Stimulated activated CD4-positive, alpha-beta T cell treated with anti-CD3 and anti-CD28 coated beads, Interleukin-1b, Interleukin-23, amount 100 ng/mL, for 1 hour (primary cell): ENCODE measurements at places on chromosomes 13 and 19.

DNA sequence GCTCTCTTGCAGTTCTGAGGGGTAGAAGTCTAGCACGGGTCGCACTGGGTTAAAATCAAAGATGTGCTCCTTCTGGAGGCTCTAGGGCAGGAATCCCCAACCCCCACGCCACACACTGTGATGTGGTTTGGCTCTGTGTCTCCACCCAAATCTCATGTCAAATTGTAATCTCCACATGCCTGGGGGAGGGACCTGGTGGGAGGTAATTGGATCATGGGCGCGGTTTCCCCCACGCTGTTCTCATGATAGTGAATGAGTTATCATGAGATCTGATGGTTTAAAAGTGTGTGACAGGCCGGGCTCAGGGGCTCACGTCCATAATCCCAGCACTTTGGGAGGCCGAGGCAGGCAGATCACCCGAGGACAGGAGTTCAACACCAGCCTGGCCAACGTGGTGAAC lies 26.6 kb upstream of the CALM3 start:
- peak; percentile 28 for DNase-seq

GRCh38 chr19:10142701-10143375 lies 23.1 kb upstream of the EIF3G start:
- DNase-seq: no peak

- DNase-seq: no peak
Observed at GRCh38 chr19:18967358-18968146, 26.5 kb upstream of the HOMER3 start.

DNA sequence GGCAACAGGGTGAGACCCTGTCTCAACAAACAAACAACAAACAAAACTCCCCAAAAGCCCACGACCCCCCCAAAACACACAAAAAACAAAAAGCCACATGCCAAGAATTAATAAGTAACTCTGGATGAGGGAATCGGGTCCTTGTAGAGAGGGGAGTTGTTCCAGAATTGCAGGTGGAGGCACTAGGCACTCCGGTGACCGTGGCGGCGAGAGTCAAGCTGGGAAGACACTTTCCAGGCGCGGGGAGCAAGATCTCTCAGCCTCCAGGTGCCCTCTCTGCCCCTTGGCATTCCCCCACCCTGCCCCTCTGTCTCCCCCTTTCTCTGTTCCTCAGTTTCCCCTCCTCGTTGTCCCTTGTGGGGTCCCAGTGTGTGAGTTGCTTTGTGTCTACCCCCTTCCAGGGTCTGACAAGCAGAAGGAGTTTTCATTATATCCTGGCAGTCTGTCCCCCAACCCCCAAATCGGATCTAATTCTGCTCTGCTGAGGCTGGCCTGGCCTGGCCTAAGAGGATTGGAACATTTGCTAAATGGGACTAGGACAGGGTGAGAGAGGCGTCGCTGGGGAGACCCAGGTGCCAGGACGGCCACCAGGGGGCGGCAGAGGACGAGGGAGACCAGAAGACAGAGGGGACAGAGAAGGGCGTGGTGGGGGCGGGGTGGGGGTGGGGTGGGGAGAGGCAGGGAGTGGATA lies 8.3 kb upstream of the CRX start:
- peak; percentile 74 for DNase-seq

GRCh38 chr13:76872675-76873074 lies 13.5 kb downstream of the KCTD12 start:
- DNase-seq: no peak

- no peak for DNase-seq
Observed at GRCh38 chr19:15550273-15550672, 41.9 kb downstream of the CYP4F22 start.

- DNase-seq: no peak
Observed at GRCh38 chr19:35549174-35549788, 3.9 kb downstream of the TMEM147 start.

DNA sequence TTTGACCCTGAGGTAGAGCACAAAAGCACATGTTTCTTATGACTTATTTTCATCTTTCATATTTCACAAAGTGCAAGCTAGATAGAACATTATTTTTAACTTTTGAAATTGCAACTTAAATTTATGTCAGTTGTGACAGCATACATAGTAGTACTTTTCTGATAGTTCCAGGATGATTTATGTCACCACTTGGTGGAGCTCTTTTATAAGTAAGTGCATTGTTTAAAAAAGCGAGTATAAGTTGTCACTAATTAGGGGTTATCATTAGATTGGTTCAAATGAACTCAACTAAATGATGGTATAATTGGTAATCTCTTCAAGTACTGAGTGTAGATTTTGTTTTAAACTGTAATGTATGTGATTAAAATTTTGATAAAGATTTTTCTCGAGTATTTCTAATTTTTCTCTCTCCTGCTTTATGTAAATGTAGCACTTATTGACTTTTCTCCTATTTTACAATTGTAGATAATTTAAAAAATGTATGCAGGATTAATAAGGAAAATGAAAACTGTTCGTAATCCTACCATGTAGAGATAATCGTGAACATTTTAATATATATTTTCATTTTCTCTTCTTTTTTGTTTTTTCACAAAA lies 31.1 kb downstream of the RB1 start:
- DNase-seq: no peak

GRCh38 chr13:112347986-112348385 lies 28.2 kb upstream of the SPACA7 start:
- DNase-seq: no peak

- peak; percentile 41 for DNase-seq
Observed at GRCh38 chr19:11422163-11423065, 3.3 kb upstream of the RGL3 start.

- DNase-seq: peak; percentile 55
Observed at GRCh38 chr19:50357178-50358100, 8.0 kb downstream of the NAPSA start.

DNA sequence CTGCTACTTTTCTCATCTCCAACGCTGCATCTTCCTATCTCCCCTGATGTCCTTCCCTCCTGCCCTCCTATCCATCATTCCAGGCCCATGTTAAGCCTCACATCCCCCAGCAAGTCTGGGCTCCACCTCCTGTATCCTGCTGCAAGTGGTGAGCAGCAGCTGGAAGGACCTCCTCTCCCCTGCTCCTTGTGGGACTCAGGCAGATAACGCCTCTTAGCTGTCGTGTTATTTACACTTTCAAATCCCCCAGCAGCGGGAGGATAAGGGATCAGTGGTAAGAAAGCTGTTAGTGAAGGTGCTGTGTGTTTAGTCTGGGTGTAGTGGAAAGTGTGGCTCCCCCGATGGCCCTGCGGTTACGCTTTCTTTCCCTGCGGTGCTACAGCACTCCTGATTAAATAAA lies 211.9 kb downstream of the ZNF536 start:
- DNase-seq: no peak

GRCh38 chr19:33300894-33301143 lies 1.5 kb downstream of the CEBPA start:
- no peak for DNase-seq

- peak; percentile 46 for DNase-seq
Observed at GRCh38 chr19:40716031-40716481, 630 bp downstream of the COQ8B start.

- DNase-seq: no peak
Observed at GRCh38 chr19:954672-955494, 29.0 kb downstream of the ARID3A start.

- DNase-seq: no peak
Observed at GRCh38 chr13:42600943-42601342, 27.0 kb downstream of the TNFSF11 start.

- DNase-seq: no peak
Observed at GRCh38 chr13:42068886-42069285, 20.4 kb downstream of the DGKH start.

DNA sequence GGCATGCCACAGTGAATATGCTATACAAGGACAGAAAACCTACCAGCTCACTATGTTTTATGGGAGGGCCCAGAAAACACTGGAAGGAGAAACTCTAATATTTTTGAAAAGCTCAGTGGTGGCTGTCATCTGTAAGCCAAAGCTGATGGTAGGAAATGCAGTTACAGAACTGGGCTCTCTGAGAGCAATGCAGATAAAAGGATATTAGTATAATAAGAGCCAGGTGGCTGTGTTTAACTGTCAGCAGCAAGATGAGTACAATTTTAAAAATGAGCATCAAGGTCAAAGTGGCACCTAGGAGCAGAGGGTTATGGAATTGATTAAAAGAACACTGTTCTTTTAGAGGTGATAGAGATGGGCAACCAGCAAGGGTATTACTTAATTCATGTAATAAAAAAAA lies 345.0 kb downstream of the NDFIP2 start:
- no peak for DNase-seq

DNA sequence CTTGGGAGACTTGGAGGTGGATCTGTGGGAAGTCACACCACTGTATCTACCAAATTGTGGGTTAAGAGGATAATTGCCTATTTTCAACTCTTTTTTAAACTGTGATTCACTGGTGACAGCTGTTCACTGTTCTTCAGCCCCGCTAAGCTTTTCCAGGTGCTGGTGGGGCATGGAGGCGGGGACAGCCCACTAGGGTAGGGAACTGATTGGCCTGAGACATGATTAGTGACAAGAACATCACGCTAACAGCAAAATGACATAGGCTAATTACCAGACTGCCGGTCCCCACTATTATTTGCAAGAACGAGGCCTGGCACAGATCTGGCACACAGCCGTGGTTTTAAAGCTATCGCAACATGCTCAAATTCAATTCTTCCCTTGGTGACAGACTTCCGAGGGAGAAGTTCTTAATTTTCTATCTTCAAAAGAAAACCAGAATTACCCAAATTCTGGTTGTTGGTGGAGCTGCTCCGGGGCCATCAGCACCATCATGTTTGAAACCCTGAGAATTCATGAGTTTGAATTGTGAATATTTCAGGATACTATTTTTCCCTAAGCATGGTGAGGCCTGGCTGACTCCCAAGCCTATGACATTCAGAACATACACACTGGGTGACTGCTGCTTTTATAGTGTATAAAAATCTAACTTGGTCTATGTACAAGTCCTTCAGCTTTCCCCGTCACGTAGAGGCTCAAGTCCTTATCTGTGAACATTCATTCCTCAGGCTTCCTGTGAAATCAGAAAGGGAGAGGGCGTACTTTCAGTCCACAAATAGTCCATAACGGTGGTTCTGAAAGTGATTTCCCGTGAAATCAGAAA lies 17.9 kb downstream of the DOCK9 start:
- DNase-seq: no peak

GRCh38 chr13:65488606-65489005 lies 1741.5 kb downstream of the PCDH9 start:
- DNase-seq: no peak

DNA sequence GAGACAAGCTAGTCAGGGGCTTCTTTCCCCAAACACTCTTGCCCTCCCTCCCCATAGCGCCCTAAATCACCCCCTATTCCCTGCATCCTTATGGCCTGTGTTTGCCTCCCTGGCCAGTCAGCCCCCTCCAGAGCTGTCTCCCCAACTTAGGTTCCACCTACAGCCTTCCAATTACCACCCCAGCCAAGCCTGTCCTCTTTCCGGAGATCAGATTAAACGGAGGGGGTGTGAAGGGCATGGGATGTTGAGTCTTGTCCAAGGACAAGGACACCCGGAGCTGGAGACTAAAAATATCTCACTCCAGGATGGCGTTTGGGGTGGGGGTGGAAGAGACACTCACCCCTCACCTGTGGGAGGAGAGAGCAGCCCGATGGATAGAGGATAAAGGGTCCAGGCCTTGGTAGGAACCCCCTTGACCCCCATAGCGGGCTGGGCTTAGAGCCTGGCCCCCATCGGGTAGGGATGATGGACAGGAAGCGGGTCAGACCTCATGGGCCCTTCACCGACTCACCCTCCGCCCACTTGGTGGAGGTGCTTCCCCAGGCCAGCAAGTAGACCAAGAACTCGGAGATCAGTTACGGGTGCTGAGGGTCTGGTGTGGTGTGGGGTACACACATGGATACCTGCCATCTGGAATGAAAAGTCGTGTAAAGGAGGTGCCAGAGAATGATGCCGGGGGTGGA lies 6.0 kb downstream of the ZNF865 start:
- DNase-seq: no peak
